Fibroblast of upper back skin (primary cell): ENCODE measurements at places on chromosomes 5 and 9.

- DNase-seq = no peak
These were observed 273.5 kb upstream of the PCSK5 start for GRCh38 chr9:75616841-75617566.

DNA sequence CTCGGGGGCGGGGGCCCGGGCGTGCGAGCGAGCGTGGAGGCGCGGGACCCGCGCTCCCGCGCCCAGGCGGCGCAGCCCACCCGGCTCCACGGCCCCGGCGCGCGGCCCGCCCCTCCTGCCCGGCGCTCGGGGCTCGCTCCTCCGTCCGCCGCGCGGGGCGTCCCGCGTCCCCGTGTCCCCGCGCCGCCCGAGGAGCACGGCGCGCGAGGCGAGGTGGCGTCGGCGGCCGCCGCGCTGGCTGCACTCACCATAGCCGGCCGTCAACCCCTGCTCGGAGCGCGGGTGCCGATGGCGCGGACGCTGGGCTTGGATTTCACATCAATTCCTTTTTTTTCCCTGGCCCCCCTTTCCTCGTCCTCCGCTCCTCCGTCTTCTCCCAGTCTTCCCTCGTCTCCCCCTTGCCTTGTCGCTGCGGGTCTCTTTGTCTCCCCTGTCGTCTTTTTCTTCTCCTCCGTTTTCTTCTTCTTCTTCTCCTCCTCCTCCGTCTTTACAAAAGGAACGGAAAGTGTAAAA lies 494 bp downstream of the PTCH1 start:
- no peak for DNase-seq

DNA sequence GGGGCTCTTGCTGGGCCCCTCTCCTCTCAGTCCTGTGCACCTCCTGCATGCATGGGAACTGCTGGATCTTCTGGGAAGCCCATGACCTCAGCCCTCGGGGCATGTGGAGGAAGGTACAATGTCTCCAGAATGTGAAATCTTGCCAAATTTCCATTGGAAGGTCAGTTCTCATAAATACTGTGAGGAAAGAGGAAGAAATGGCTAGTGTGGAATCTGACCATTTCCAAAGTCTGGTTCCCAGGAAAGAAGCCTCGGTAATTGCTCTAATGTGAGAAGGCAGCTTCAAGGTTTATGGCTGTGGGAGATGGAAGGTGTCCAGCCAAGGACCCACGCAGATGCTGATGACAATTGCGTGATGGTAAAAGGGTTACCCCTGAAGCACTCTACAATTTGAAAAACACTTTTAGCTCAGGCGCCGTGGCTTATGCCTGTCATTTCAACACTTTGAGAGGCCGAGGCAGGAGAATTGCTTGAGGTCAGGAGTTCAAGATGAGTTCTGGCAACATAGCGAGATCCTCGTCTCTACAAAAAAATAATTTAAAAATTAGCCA lies 8.1 kb upstream of the IL17B start:
- DNase-seq = peak; percentile 70

GRCh38 chr5:56910210-56910965 lies 992 bp downstream of the SETD9 start:
- DNase-seq = peak; percentile 64

DNA sequence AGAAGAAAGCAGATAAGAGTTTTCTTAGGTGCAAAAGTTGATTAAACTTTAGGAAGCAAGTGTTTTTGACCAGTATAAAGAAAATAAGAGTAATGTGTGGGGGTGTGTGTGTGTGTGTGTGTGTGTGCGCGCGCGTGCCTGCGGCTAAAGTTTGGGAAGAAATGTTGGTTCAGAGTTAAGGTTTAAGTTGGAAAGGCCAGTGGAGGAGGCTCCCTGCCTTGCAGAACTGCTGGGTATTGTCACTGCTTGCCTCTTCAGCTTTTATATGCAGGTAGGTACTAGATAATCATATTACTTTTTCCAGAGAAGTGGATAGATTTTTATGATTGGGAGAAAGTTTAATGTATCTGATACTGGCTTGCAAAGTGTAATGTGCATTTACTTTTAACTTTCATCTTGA lies 2.0 kb downstream of the PIK3R1 start:
- no peak for DNase-seq

DNA sequence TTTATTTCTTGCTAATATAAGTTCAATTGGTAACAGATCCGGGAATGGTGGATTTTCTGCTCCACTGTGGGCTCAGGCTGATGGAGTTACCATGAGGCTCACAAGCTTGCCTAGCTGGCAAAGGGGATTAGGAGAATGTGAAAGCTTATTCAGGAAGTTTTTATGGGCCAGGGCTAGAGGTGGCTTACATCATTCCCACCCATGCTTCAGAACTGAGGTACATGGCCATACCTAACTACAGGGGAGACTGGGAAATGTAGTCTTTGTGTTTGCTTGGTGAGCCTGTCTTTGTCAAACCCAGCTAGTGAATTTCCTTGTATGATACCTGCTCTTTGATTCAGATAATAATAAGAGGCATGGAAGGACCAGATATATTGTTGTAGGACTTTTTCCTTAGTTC lies 105.9 kb upstream of the DHFR start:
- DNase-seq = no peak

DNA sequence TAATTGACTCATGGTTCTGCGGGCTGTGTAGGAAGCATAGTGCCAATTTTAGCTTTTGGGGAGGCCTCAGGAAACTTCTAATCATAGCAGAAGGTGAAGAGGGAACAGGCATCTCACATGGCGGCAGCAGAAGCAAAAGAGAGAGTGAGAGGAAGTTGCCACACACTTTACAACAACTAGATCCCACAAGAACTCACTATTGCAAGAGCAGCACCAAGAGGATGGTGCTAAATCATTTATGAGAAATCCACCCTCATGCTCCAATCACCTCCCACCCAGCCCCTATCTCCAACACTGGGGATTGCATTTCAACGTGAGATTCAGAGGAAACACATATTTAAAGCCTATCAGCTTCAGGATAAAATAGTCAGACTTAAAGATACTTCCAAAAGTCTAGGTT lies 36.1 kb upstream of the LPAR1 start:
- DNase-seq = no peak
